Activated naive CD4-positive, alpha-beta T cell (primary cell): ENCODE measurements at places on chromosomes 1 and 21.

- no peak for DNase-seq
These were observed 207.1 kb upstream of the DEPDC1 start for GRCh38 chr1:68703921-68704354.

- no peak for DNase-seq
These were observed 36.2 kb downstream of the TP73 start for GRCh38 chr1:3688356-3689137.

GRCh38 chr1:162421258-162422164 lies 9.6 kb upstream of the SH2D1B start:
- no peak for DNase-seq

- no peak for DNase-seq
These were observed 17.1 kb upstream of the CCDC190 start for GRCh38 chr1:162878000-162878596.

DNA sequence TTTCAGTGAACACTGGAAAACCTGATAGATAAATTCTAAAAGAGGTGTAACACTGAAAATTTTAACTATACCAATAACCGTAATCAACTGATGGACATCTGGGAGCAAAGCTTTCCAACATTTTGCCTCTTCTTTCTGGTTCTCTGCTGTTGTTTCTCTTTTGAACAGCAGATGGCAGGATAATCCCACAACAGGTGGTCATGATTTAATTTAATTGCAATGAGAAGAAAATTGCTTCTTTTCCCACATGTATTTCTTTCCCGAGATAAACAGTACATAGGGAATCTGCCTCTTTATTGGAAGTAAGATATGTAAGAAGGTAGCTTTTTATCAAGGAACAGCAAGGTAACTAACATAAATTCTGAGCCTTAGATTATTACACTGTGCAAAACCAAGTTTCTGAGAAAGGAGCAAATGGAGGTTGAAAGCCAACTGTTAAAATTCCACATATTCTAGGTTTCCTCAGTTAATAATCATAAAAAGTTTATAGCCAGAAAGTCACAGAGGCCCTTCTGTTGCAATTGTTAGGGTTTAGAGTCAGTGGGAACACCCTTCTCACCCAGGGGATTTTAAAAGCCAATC lies 72.9 kb downstream of the RPS6KA1 start:
- DNase-seq, result no peak

GRCh38 chr1:248847956-248848561 lies 10.0 kb downstream of the ZNF672 start:
- DNase-seq, result no peak

GRCh38 chr1:26744075-26744959 lies 43.4 kb upstream of the PIGV start:
- DNase-seq, result peak; percentile 56

DNA sequence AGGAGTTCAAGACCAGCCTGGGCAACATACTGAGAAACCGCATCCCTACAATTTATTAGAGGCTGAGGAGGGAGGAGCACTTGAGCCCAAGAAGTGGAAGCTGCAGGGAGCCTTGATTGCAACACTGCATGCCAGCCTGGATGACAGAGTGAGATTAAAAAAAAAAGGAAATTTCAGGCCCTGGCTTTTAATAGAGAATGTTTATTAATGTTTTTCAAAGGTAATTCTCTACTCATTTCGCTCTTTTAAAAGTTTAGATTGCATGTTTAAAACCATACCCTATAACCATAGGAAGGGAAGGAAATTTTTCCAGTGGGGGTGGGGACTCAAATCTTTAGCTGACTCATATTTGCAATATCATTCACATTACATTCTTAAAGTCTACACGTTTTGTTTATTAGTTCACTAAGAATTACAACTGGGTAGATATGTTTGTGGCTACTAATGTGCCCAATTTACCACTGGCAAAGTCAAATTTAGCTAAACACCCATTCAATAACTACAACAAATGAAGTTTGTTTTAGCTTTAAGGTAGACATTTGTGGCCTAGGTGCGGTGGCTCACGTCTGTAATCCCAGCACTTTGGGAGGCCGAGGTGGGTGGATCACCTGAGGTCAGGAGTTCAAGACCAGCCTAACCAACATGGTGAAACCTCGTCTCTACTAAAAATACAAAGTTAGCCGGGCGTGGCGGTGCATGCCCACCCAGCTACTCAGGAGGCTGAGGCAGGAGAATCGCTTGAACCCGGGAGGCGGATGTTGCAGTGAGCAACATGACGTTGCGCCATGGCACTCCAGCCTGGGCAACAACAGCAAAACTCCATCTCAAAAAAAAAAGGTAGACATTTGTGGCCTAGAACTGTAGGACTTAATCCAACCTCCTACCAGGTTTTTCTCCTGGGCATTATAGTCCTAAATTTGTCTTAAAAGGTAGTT lies 5.0 kb downstream of the KDM5B start:
- no peak for DNase-seq

GRCh38 chr1:213041443-213041842 lies 9.6 kb upstream of the RPS6KC1 start:
- DNase-seq, result no peak

GRCh38 chr1:154206196-154206595 lies at the start of gene CFAP141:
TSS of gene CFAP141 (minus strand) at chr1:154206333. CDS start at chr1:154206307, 26 bp downstream.
- no peak for DNase-seq

DNA sequence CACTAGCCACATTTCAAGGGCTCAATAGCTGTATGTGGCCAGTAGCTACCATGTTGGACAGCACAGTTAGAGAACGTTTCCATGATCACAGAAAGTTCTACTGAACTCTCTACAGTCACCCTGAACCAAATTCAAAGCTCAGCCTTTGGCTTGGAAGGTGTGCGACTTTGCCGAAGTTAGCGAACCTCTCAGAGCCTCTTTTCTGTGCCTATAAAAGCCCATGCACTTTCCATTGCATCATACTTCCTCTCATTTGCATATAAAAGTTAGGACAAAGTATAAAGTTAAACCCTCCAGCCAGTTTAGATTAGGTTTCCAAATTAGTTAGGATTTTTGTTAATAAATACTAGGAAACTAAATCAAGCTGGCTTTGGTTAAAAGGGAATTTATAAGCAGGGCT lies 4.7 kb upstream of the SLC1A7 start:
- DNase-seq, result no peak

- no peak for DNase-seq
These were observed 73.7 kb downstream of the SPATA46 start for GRCh38 chr1:162303004-162303344.

DNA sequence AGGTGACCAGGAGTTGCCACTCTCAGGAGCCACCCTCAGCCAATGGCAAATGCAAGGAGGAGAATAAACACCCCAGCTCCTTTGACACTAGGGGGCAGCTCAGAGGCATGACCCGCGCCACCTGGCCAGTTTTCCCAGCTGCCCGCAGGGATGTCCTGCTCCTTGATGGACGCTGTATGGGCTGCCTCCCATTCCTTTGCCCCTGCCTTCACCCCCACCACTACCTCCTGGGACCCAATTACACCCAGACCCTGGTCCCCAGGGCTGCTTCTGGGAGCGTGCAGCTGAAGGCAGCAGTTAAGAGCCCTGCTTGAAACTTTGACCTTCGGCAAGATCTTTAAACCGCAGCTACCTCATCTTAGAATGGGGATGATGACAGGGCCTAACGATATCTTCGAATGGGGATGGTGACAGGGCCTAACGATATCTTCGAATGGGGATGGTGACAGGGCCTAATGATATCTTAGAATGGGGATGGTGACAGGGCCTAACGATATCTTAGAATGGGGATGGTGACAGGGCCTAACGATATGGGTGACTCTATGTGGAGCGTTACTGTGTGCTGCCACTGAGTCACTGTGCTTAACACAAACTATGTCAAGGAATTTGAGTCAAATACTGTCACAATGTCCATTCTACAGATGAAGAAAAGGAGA lies 163.0 kb upstream of the KAZN start:
- DNase-seq, result no peak

- no peak for DNase-seq
These were observed 175.0 kb downstream of the DAB1 start for GRCh38 chr1:57248830-57249229.

DNA sequence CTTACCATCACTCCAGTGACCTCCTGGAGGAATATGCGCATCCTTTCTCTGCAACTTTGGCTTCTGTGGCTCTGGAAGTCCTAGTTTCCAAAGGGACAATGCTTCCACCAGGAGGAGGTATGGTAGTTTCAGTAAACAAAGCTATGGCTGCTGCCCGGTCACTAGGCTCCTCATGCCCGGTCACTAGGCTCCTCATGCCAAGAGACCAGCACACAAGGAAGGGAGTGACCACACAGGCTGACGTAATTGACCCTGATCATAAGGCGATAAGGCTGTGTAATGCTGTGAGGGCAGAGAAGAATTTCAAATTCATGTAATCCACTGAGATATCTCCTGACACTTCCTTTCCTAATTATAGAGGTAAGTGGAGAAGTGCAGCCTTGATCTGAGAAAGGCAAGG lies 102.9 kb downstream of the DTL start:
- no peak for DNase-seq

DNA sequence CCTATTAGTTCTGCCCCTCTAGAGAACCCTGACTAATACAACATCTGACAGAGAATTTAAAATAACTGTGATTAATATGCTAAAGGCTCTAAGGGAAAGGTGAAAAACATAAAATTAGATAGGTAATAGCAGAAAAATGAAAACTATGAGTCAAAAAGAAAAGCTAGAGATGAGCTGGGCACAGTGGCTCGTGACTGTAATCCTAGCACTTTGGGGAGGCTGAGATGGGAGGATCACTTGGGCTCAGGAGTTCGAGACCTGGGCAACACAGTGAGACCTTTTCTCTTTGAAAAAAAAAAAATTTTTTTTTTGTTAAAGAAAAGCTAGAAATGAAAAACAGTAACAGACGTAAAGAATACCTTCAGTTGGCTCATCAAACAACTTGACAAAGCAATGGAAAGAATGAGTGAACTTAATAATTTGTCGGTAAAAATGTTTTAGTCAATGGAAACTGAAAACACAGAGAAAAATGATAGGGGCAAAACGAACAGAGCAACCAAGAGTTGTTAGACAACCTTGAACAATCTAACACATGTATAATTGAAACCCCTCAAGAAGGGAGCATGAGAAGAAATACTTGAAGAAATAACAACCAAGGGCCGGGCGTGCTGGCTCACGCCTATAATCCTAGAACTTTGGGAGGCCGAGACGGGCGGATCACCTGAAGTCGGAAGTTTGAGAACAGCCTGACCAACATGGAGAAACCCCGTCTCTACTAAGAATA lies 132.9 kb upstream of the GFI1 start:
- DNase-seq, result no peak

- no peak for DNase-seq
These were observed 75.6 kb downstream of the SYT6 start for GRCh38 chr1:114078116-114078515.

DNA sequence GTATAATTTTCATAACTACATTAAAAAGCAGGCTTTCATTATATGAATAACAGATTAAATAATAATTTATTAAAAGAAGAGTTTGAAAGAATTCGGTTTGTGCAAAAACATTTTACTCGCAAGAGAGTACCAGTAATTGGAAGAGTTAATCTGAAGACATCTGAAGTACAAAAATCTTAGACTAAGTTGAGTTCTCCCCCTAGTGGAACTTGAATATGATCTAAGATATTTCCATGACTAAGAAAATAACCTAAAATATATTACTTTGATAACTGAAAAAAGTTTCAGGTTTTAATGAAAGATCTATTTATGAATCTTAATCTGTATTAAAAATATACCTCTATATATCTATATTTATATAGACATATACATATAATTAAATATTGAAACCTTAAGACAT lies 112.5 kb upstream of the GFI1 start:
- DNase-seq, result no peak

- no peak for DNase-seq
These were observed 189.7 kb upstream of the ADGRL4 start for GRCh38 chr1:79196211-79196610.

GRCh38 chr1:64403331-64403730 lies 66.6 kb upstream of the CACHD1 start:
- no peak for DNase-seq

DNA sequence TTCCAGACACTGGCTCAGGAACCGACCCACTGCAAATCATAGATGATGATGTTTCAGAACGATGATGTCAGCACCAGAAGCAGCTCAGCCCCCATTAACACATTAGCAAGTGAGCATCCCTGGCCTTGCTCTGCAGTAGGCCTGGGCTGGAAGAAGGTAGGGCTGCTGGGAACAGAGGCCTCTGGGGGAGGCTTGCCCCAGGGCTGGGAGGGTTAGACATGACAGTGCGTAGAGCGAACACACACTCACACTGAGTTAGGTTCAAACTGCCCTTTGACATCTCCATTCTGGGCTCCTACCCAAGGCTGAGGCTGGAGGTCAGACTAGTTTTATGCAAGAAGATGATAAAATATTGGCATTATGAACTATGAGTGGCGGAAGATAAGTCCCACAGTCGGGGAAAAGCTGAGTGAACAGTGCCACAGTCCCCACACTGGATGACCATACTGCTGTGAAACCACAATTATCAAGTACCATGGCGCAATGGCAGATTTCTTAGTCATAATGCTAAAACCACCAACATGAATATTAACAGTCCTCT lies 91.1 kb downstream of the DMRTB1 start:
- no peak for DNase-seq
